Bone marrow (tissue), 2 donors: ENCODE measurements at places on chromosomes 5 and 9.

GRCh38 chr5:79119486-79119885 is 7.9 kb downstream of the BHMT start:
- DNase-seq: no peak

- DNase-seq: no peak
Observed at GRCh38 chr5:95080030-95080429, 204.9 kb downstream of the MCTP1 start.

GRCh38 chr5:142901476-142902185 is 131.5 kb downstream of the ARHGAP26 start:
- DNase-seq: no peak

DNA sequence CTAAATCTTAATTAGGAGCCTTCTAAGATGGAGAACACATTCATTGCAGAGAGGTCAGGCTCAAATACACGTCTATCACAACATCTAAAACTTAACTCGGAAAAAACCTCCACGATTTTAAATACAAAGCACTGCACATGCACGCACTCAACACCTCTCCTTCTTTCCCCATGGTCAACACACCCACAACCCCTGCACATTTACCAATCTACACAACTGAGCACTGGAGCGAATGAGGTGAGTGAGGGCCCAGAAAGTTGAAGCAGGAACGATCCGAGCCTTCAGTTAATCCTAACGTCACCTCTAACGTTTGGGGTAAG is 278 bp upstream of the NIPSNAP3A start:
- DNase-seq: no peak

DNA sequence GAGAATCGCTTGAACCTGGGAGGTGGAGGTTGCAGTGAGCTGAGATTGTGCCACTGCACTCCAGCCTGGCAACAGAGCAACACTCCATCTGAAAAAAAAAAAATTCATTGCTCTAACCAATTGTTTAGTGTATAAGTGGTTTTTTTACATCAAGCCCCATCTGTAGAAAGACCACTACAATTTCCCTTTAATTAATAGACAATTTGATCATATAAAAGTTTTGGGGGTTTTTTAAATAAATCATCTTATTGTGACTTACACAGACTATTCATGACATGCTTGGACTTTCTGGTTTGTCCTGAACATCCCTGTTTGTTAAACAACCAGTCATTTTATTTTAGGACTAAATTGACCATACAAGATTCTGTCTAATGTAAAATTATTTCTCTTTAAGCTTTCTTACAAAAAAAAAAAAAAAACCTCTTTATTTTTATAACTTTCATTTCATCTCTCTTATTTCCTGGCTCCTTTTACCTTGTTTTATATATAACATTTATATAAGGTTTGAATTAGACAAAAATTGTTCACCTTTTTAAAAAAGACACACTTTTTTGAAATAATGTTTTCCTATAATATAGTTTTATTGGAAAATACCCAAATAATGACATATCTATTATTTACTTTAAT is 9.8 kb upstream of the FANCC start:
- DNase-seq: no peak

DNA sequence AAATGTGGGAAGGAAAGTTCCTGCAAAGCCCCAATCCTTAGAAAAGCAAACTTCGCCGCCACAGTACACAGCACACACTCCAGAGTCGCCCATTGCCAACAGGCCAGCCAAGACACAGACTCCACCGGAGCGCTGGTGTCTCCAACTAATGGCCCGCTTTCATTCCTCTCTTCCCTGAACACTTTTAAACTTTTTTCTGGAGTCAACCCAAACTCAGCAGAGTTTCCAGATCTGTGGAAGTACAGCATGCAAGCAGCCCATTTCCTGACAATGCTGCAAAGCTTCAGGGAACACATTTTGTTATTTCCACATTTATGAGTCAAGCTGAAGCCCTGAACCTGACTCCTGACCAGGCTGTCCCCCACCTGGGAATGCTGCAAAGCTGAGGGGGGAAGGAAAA is 351.9 kb downstream of the NFIB start:
- no peak for DNase-seq

GRCh38 chr5:28374492-28374967 is 1336.1 kb upstream of the CDH9 start:
- DNase-seq: no peak

DNA sequence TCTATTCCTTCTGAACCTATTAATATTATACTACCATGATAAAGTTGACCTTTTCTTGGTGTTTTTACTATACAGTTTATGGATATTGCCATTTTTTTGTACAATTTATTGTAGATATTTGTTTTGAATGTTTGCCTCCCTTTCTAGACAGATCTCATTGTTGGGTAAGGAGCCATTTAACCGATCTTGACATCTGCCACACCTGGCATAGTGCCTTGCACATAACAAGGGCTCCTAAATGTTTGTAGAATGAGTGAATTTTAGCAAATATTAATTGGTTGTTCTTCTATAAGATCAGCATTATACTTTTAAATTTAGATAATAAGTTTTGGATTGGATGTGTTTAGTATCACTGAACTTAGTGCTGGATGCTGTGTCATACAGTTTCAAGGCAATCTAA is 175.3 kb downstream of the GDNF start:
- DNase-seq: no peak

DNA sequence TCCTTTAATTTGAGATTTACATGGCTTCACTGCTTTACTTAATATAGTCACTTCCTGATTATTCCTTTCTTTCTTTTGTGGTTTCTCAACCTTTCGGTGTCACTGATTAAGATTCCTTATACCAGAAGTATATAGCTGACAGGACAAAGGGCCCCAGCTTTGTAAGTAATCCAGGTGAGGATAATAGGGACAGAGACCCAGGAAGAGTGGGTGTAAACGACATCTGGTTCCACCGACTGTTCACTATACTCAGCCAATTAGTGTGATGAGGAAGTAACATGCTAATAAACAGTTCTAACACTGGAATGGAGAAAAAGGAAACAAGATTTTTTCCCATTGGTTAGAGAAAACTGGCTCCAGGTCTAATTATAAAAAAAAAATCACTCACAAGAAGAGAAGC is 286.3 kb upstream of the EFNA5 start:
- no peak for DNase-seq
